ENCODE measurements at places on chromosomes 5 and 9. TPM values are rescaled to one million over a fixed set of nuclear protein-coding genes. Genes with fewer than 3 reads are reported as not detected.

Gene PDE8B
- total RNA-seq = 0.53 TPM

Gene PCDHB14
- 2.6 TPM for total RNA-seq

Gene NINJ1
- 35.6 TPM for total RNA-seq

Gene ENHO
- 27.9 TPM for total RNA-seq

Gene PCDHGC5
- total RNA-seq = 1.1 TPM

Gene LCN9
- total RNA-seq = 1.7 TPM

Gene GPX8
- 30.6 TPM for total RNA-seq

Gene MARCHF3
- 13.5 TPM for total RNA-seq

Gene SLC46A2
- 0.07 TPM for total RNA-seq

Gene RNF180
- 2.7 TPM for total RNA-seq

Gene F2RL1
- total RNA-seq = 38.9 TPM

Gene STC2
- 38.5 TPM for total RNA-seq

Gene SPOCK1
- 13.2 TPM for total RNA-seq

Gene SPAAR
- not detected for total RNA-seq

Gene SPATA31C1
- total RNA-seq = not detected

Gene INSL4
- total RNA-seq = not detected

Gene MAMDC4
- total RNA-seq = 6.7 TPM

Gene CCL28
- 1.4 TPM for total RNA-seq

Gene PDE6A
- not detected for total RNA-seq

Gene WNT8A
- total RNA-seq = not detected

Gene IFNA21
- total RNA-seq = not detected

Gene SLC23A1
- total RNA-seq = not detected

Gene TMEM38B
- total RNA-seq = 17.9 TPM

Gene FGF10
- 0.32 TPM for total RNA-seq

Gene SGCD
- total RNA-seq = 0.32 TPM

Gene FGF1
- not detected for total RNA-seq

Gene FGD3
- total RNA-seq = 1.7 TPM

Gene ABLIM3
- total RNA-seq = 0.46 TPM

Gene COL15A1
- 0.44 TPM for total RNA-seq

Gene RLN1
- 0.66 TPM for total RNA-seq

Gene TXNDC8
- not detected for total RNA-seq

Gene RELL2
- 23.8 TPM for total RNA-seq

Gene KIF2A
- 72.6 TPM for total RNA-seq

Gene SURF2
- 26.3 TPM for total RNA-seq

Gene UCK1
- total RNA-seq = 28.0 TPM

Gene TGFBI
- total RNA-seq = 7.8 TPM

Gene ACTBL2
- total RNA-seq = not detected

Gene BAAT
- 0.17 TPM for total RNA-seq

Gene LHX3
- 0.11 TPM for total RNA-seq

Gene FAM221B
- total RNA-seq = not detected

All from WTC11 (cell line).